ENCODE measurements at places on chromosomes 7 and 10.
A peak's percentile ranks its signal among the peaks of the same experiment; 100 is the strongest.

GRCh38 chr7:94426980-94427875 is 32.5 kb downstream of the COL1A2 start:
- DNase-seq = no peak

- DNase-seq = no peak
These were observed 97.7 kb downstream of the CUBN start for GRCh38 chr10:17031637-17032635.

DNA sequence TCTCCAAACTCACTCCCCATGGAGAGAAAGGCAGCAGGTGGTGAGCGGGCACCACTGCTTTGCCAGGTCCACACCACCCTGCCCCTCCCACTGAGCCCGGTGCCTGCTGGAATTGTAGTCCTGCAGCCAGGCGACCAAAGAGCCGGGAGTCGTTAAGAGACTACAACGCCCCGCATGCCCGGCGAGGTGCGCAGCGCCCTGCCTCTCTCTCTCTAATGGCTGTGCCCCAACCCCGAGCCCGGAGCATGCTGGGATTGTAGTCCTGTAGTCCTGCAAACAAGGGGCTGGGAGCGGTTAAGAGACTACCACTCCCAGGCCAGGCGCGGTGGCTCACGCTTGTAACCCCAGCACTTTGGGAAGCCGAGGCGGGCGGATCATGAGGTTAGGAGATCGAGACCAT is 8.1 kb upstream of the ZNF727 start:
- DNase-seq = no peak

DNA sequence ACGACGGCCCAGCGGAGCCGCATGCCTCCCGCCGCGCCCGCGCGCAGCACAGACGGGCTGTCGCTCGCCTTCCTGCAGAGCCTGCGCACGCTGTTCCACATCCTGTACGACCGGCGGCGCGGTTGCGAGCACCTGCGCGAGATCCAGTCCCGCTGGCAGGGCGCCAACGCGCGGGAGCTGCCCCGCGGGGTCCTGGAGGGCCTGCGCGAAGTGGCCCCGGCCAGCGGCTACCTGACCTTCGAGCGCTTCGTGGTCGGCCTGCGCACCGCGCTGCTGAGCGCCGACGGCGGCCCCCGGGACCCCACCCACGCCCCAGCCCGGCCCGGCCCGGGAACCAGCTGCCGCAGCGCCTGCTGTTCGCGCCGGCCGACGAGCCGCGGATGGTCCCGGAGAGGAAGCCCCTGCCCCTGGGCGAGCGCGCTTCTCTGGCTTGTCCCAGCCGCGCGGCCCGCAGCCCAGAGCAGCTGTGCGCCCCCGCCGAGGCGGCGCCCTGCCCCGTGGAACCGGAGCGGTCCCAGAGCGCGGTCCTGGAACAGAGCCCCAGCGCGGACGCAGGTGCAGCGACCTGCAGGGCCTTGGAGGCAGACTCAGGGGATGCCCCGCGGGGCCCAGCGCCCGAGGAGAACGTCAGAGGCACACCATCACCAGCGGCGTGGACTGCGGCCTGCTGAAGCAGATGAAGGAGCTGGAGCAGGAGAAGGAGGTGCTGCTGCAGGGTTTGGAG is 25.3 kb upstream of the ZNF716 start:
- no peak for DNase-seq

DNA sequence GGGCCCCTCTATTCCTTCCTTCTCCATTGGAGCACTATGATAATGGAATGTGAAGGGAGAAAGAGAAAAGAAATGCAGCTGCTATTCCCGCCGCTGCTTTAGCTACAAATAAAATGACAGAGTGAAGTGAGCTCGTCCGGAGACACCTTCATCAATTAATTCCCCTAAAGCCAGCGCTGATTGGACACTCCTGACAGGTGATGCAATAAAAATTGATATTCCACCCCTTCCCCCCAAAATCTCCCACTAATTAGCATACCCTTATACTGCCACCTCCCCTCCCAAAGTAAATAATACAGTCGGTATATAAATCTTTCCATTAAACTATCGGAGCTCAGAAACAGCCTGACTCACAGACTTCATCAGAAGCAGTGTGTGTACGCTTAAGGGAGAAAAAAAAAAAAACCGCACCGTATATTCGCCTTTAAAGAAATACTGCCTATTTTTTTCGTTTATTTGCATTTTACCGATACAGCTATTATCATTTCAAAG is 7.3 kb downstream of the SKIDA1 start:
- peak; percentile 24 for DNase-seq

GRCh38 chr7:92158660-92159575 is 20.0 kb downstream of the LRRD1 start:
- no peak for DNase-seq

- no peak for DNase-seq
These were observed 71.6 kb downstream of the HERPUD2 start for GRCh38 chr7:35623381-35623780.
